Pulmonary artery endothelial cell (primary cell): ENCODE measurements at places on chromosomes 1 and 21. TPM values are rescaled to one million over a fixed set of nuclear protein-coding genes. Genes with fewer than 3 reads are reported as not detected.

The ARHGEF10L gene
- total RNA-seq: 0.95 and 4.2 TPM in 2 replicates

The PLA2G2F gene
- not detected in 2 replicates for total RNA-seq

The DCDC2B gene
- not detected in 2 replicates for total RNA-seq

The NLRP3 gene
- total RNA-seq: not detected in 2 replicates

The SRGAP2B gene
- 73.1 and 108 TPM in 2 replicates for total RNA-seq

The KCNK2 gene
- total RNA-seq: not detected in 2 replicates

The KLF17 gene
- total RNA-seq: not detected in 2 replicates

The ADAMTS4 gene
- total RNA-seq: 26.8 and 43.7 TPM in 2 replicates

The KIF21B gene
- total RNA-seq: 2.2 and 2.9 TPM in 2 replicates

The KRTAP7-1 gene
- total RNA-seq: not detected in 2 replicates

DNA sequence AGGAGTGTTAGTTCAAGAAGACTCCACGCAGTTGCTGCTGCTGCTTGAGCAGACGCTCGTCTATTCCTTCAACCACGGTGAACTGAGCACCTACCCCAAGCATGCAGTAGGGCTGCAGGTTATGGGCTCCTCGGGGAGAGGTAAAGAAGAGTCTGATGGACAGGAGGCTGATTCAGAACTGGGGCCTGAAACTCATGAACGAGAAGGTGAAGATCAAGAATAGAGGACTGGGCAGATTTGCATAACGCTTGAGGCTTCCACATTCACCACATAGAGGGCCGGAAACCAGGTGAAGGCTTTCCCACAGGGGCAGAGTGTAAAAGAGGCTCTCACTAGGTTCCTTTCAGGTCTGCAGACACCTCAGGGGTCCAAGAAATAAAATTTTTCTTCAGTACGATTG, 9.1 kb downstream of the ABCA4 start:
- DNase-seq: no peak

DNA sequence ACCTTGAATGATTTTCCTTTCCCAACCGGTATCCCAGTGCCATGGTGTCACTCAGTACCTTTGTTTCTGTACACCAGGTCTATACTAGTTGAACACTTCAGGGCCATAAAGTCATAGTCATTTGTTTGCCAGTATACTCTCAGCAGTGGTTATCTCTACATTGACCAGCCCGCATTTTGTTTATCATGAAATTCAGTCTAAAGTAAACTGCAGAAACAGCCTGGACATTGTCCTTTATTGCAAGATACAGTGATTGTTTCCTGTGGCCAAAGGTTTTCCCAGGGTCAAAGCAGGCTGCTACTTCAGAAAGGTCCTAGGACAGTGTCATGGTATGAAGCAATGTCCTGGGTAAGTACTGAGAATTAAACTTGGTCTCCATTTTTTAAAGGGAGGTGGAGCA, 407.4 kb downstream of the RWDD3 start:
- no peak for DNase-seq

DNA sequence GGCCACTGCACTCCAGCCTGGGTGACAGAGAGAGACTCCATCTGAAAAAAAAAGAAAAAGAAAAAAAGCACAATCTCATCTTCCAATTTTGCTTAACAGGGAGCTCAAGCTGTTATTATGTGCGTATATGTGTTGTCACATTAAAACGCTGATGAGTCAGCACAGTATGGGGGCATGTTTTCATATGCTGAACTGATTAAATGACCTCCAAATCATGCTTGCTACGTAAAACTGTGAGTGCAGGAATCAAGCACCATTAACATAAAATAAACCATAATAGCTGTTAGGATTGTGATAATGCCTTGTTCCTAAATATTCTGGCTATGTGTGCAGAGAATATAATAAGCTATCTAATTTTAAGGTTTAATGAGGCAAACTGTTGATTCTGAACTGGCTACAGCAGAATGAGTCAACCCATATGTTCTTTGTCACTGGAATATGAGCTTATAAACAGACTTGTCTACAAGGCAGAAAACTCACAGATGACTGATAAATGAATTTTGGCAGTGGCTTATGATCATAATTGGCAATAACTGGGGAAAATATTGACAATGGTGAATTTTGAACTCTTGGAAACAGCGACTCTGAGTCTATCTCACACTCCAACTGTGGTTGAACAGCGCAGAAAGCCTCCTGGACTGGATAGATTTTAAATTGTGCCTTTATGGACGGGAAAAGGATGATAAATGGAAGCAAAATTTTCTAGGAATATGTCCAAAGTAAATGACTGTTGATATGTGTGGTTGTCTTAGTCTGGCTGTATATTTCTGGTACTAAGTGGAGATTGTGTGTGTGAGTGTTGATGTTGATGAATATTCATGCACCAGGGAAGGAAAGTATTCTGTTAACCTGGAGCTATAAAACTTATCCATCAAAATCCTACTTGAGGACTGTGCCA, 75.5 kb downstream of the VCAM1 start:
- DNase-seq: no peak

GRCh38 chr1:7422081-7422480, 349.0 kb upstream of the VAMP3 start:
- no peak for DNase-seq

- no peak for DNase-seq
Observed at GRCh38 chr1:206812471-206812870, 40.2 kb upstream of the IL10 start.

- DNase-seq: no peak
Observed at GRCh38 chr21:43340491-43341377, 86.2 kb downstream of the SIK1 start.

DNA sequence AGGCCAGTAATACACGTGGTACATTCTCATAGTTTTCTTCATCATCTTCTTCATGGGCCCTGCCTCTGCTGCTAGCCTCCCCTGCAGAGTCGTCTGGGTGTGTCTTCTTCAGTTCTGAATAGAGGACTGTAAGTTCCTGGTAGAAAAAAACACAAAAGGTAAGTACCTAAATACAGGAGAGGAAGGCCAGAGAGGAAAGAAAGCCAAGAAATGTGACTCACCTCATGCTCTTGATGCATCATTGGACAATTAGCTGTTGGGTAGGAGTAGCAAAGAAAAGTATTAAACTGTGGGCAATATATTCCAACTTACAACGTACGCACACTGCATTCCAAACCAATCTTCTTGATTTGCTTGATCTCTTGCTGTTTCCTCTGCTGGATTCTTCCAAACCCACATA, 21.8 kb downstream of the FCRL3 start:
- DNase-seq: no peak

GRCh38 chr21:17616831-17617230, 4.1 kb upstream of the BTG3 start:
- no peak for DNase-seq

- no peak for DNase-seq
Observed at GRCh38 chr1:233412812-233413211, 85.3 kb downstream of the MAP3K21 start.

DNA sequence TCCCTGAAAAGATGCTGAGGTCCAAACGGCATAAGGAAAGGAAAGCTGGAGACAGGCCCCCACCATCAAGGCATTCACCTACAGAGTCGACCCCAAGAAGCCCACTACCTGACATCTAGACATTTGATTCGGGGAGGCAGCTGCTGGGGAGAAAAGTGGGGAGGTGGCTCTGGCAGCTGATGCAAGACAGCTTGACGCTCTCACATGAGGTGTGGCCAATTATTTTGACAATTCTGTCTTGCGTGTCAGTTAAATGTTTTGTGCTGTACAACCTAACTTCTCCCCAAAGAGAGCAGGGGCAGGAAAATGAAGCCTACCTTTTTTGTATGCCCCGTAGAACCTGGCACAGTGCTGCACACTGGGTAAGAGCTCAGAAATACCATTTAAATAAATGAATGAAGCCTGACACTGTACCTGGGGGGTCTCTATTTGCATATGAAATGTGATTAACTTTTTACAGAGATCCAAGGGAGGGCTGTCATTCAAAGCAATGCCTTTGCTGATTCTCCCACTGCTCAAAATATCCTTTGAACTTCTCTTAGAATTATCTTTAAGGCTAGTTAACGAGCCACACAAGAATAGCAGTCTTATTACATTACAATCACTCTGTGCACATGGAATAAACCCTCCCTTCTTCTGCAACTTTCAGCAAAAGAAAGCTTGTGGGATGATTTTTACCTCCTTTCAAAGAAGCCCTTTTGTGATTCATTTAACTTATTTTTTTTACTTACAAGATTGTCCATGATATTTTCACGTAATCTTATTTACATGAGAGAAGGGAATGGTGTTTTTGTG, 163.2 kb downstream of the TNR start:
- no peak for DNase-seq

- no peak for DNase-seq
Observed at GRCh38 chr1:187762118-187762517, 933.4 kb downstream of the PLA2G4A start.

DNA sequence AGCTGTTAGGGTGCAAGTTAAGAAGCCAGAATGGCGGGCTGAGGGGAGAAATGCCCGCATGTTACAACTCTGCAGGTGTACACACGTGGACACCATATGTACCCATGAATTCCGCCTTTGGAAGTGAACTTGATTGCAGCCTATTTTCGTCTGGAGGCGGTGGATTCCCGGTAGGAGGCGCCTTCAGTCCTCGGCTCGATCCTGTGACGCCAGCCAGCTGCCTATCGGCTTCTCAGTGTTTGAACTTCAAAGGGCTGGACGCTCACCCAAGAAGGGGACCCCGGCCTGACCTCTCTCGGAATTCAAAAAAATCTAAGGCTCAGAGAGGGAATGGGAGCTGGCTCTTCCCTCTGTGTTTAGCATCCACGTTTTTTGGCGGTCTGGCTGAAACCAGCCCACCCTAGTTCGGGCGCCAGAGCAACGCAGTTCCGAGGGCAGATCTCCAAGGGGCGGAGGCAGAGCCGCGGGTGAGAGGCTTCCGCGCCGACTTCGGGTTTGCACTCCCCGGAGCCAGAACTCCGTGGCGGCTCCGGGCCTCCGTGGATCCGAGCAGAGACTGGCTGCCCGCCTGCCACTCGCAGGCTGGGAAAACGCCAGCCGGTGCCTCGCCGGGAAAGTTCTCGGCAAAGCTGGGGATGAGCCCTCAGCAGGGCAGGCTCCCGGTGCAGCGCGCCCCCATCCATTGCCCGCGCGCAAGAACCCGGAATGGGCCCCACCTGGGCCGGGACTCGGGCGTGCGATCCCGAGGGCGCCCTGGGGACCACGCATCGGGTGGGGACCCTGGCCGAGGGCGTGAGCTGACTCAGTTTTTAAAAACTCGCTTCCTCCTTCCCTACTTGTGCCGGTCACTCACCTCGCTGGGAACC, 996 bp upstream of the TMEM51 start:
- DNase-seq: peak; percentile 60

GRCh38 chr1:63821091-63822005, 47.5 kb downstream of the ROR1 start:
- no peak for DNase-seq

- DNase-seq: peak; percentile 79
Observed at GRCh38 chr1:39391691-39392679, 99.5 kb upstream of the BMP8A start.

DNA sequence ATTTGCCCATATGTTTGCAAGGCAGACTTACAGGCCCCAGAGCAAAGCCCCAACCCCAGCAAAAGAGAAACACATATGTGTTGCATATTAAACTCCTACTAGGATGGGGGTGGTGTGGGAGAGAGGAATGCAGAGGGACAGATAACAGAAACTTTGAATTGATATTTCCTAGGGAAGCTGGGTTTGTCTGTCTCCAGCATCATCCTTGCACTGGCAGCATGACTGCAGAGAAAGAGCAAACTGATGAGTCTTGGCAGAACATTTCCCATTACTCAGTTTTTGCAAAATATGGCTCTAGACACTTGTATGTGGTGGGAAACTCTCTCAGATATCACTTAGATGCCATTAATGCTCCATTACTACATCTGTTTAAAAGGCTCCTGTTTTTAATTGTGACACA, 43.8 kb upstream of the MARK1 start:
- DNase-seq: no peak

- DNase-seq: no peak
Observed at GRCh38 chr1:236700903-236701302, 14.6 kb downstream of the ACTN2 start.

DNA sequence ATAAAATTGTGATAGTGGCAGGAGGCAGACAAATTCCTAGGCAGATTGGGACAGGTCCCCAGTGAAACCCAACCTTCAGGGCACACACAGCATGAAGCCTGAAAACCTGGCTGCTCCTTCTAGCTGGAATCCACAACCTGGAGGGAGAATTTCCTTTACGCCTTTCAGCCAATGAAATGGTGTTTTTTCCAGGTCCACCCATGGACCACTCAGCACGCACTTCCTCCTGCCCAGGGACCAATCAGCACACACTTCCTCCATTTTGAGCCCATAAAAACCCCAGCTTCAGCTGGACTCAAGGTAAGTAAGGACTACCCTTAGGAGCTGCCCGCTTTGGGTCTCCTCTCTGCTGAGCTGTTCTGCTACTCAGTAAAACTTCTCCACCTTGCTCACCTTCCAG, 120.1 kb downstream of the AKT3 start:
- no peak for DNase-seq

- DNase-seq: peak; percentile 71
Observed at GRCh38 chr1:165397944-165398343, 41.4 kb upstream of the LMX1A start.

- DNase-seq: no peak
Observed at GRCh38 chr1:54850069-54850730, 36.8 kb downstream of the DHCR24 start.

DNA sequence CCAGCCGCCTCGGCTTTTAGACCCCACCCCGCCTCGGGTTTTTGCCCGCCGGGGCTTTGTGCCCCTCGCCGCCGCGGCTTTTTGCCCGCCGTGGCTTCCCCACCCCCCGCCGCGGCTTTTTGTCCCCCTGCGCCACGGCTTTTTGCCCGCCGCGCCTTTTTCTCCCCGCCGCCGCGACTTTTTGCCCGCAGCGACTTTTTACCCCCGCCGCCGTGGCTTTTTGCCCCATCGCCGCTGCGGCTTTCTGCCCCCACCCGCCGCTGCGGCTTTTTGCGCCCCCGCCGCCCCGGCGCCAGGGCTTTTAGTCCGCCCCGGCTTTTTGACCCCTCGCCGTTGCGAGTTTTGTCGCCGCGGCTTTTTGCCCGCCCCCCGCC, 474.4 kb downstream of the FAM72C start:
- no peak for DNase-seq

- no peak for DNase-seq
Observed at GRCh38 chr1:201299968-201300367, 16.7 kb downstream of the PKP1 start.
